ENCODE measurements at places on chromosomes 13 and 19.

DNA sequence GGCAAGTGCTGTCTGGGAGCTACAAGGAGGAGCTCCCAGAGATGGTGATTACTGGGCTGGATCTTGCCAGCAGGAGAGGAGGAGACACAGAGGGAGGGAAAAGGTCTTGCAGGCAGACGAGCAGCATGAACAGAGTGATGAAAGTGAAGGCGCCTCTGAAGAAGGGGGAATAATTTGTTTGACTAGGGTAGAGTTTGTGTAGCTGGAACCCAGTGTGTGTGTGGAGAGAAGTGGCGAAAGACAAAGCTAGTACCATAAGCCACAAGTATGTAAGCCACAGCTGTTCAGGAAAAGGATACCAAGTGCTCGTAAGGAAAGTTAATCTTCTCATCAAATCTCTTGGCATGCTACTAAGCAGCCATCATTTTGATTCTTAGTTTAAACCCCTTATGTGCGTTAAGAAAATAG, 5.4 kb downstream of the FLT1 start:
- no peak for DNase-seq

- no peak for DNase-seq
Measured at GRCh38 chr13:104297075-104297474, 1230.9 kb upstream of the SLC10A2 start.

DNA sequence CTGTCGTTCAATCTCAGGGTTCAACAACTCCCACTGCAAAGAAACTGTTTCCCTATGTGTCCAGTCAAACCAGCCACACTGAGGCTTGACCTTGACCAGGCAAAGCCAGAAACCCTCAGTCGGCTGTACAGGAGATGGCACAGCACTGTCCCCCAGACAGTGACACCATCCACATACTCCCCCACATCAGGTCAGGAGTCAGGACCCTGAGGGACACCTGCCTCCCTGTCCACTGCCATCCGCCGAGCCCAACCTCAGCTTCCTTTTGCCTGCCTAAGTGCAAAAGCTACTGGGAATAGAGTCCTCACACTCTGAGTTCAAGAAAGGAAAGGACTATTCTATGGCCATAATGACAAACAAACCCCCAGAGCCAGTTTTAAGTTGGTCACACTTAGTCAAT, 66.8 kb downstream of the ATP7B start:
- no peak for DNase-seq

GRCh38 chr13:39811051-39811450, 155.6 kb downstream of the COG6 start:
- peak; percentile 86 for DNase-seq

- no peak for DNase-seq
Measured at GRCh38 chr19:16444269-16444600, 27.5 kb downstream of the EPS15L1 start.

GRCh38 chr13:111658145-111659100, 338.0 kb downstream of the TEX29 start:
- DNase-seq = no peak

DNA sequence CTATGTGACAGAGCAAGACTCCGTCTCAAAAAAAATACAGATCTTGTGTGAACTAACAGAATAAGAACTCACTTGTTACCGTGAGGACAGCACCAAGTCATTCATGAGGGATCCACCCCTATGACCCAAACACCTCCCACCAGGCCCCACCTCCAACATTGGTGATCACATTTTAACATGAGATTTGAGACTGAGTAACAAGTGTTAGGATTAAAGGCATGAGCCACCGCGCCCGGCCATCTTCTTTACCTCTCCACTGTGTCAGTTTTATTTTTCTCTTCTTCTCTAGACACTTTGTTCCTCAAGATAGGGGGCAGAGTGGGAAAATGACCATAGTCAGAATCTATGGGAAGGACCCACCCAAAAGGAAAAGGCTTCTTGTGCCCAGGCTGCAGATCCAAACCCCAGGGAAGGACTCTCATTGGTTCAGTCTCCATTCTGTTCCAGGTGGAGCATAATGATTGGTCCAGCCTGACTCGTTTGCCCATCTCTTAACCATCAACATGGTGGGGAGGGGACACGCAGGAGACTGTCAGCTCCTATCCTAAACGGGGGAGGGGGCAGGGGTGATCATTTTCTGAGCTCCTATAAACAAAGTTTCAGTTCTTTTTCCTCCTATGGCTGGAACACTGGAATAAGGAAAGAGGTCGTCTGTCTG, 1.3 kb upstream of the CALM3 start:
- DNase-seq = peak; percentile 19

- DNase-seq = no peak
Measured at GRCh38 chr13:50608370-50608769, 235.1 kb downstream of the DLEU7 start.

DNA sequence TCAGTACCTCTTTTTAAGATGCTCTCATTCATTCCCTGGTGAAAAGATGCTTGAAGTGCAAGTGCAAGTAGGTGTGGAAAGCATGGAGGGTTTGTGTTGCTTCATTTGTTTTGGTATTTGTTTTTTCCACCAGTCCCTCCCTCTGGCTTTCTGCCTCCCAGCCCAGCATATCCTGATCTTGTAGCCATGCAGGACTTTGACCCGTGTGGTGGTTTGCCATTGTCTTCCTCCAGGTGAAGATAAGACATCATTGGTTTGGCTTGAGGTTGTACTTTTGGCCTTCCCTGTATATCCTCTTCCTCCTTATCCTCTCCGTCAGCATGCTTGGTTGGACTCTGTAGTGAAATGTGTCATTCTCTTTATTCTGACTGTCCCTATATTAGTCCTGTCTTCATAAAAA, 9.1 kb downstream of the SPINT2 start:
- DNase-seq = no peak

- DNase-seq = no peak
Measured at GRCh38 chr19:12603714-12604113, 6.9 kb downstream of the ZNF490 start.

DNA sequence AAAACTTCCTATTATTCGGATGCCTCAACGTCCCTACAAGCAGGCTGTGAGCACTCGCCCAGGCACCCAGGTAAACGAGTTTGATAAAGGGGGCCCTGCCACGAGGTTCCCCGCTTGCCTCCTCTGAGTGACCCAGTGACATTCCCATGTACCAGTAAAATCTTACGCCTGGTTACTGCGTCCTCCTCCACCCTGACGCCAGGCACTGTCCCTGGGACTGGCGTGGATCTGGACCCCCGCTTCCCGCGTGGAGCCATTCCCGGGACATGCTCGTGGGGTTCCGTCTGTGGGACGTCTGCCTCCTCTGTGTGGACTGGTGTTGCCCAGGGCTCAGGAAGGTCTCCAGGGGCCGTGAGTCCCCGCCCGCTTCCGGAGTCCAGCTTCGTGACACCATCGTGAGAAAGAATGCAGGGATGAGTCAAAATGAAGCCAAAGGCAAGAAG, 407 bp upstream of the ZNF550 start:
- no peak for DNase-seq

DNA sequence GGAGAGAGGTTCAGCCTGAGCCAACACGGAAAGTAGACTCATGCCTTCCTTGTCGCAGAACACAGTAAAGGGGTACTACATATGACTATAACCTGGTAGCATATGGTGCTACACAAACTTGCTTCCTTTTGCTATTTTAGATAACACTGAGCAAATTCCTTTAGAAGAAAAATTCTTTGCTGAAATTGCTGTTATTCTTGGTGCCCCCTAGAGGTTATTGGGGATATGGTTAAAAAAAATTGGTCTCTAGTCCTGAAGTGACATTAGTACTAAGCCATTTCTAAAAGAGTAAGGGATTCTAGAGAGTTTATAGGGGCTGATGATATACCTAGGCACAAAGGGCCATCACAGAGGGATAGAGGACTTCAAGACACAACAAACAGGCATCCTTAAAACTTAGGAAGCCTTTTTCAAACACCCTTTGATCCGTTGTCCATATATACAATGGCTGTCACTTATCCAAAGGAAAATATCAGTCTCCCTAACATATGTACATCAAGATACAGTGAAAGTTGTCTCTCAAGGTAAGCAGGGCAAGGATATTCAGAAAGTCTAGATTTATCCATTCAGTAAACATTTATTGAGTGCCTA, 13.9 kb upstream of the HS6ST3 start:
- DNase-seq = no peak

GRCh38 chr19:9345005-9345404, 17.8 kb upstream of the ZNF177 start:
- DNase-seq = no peak

GRCh38 chr19:13037731-13038130, 42.5 kb downstream of the NFIX start:
- DNase-seq = no peak

DNA sequence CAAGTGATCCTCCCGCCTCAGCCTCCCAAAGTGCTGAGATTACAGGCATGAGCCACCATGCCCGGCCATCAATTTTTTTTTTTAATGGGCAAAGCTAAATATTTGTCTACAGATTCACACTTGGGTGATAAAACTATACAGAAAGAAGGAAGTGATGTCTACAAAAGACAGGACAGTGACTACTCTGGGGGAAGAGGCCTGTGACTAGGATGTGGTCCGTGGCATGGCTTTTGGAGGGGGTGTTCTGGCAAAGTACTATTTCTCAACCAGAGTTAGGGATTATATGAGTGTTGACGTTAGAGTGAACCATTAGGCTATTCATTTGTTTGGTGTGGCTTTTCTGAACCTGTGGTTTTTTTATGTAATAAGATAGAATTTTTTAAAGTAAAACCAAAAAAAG, 42.7 kb downstream of the INSR start:
- DNase-seq = peak; percentile 78

- DNase-seq = no peak
Measured at GRCh38 chr13:33100886-33101285, 84.7 kb downstream of the KL start.

GRCh38 chr19:55368701-55369563, 1.3 kb downstream of the IL11 start:
- peak; percentile 55 for DNase-seq

GRCh38 chr13:99178636-99179035, 22.0 kb upstream of the UBAC2 start:
- peak; percentile 41 for DNase-seq

DNA sequence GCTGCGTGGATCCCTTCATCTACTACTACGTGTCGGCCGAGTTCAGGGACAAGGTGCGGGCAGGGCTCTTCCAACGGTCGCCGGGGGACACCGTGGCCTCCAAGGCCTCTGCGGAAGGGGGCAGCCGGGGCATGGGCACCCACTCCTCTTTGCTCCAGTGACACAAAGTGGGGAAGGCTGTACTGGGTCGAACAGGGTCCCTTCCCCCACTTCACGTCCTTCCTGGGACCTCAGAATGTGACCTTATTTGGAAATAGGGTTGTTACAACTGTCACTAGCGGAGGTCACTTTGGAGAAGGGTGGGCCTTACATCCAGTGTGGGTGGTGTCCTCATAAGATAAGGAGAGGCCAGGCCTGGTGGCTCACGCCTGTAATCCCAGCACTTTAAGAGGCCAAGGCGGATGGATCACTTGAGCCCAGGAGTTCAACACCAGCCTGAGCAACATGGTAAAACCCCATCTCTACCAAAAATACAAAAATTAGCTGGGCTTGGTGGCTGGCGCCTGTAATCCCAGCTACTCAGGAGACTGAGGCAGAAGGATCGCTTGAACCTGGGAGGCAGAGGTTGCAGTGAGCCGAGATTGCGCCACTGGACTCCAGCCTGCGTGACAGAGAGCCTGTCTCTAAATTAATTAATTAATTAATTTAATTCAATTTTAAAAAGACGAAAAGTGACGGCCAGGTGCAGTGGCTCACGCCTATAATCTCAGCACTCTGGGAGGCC, 1.8 kb downstream of the F2RL3 start:
- no peak for DNase-seq

DNA sequence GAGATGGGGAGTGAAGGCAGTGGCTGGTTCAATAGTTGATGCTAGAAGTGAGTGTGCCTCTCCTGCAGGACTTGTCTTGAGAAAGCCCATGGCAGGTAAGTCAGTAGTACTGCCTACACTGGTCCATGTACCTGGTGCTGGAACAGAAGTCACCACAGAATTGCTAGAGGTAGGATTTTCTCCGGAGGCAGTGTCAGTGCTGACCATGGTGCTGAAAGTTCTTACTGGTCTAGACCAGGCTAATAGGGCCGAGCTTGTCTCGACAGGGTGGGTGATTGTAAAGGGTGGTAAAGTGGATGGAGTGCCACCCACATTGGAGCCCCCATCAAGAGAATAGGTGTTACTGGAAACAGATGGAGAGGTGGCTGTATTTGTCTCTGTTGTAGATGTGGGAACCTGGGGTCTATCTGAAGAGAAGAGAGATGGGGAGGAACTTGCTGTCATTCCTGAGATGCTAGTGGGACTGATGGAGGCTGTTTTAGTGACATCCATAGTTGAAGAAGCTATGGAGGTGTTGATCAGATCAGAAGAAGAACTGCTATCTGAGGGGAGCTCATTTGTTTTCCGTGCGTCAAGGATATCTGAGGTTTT, 36.6 kb downstream of the MUC16 start:
- DNase-seq = no peak

DNA sequence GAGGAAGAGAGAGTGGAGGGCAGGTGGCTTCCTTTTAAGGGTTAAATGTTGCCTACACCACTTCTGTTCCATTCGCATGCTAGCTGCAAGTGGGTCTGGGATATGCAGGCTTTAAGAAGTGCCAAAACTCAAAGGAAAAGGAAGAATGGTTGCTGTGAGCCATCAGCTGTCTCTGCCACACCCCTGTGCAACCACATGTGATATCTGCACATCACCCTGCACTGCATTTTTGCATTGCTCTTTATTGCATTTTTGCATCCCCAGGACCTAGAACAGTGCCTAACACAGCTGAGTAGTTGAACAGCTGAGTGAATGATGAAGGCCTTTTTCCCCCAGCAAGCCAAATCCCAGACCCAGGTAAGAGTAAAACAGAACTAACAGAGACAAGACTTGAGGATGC, 136.1 kb downstream of the ZIC5 start:
- DNase-seq = no peak

- DNase-seq = no peak
Measured at GRCh38 chr13:20344836-20345490, 112.8 kb upstream of the GJB6 start.

DNA sequence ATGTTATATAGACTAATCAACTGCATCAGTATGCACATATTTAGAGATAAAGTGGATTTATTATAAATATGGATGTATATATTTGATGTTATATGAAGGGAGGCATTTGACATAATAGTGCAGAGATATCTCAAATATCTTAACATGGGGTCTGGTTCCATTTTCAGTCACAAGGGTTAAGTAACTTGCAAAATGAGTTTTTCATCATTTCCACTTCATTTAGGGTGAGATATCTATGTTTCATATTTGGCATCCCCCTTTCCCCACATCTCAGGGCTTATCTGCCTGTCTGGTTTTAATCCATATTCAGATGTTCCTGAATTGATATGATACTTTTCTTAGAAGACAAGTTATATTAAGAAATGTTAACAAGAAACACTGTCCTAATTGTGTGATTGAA, 2141.2 kb downstream of the PCDH9 start:
- DNase-seq = no peak

GRCh38 chr19:37983916-37984315, 76.9 kb downstream of the SIPA1L3 start:
- no peak for DNase-seq

GRCh38 chr19:29217616-29218015, 4.7 kb upstream of the UQCRFS1 start:
- DNase-seq = no peak
